ENCODE measurements at places on chromosomes 2 and 18. TPM values are rescaled to one million over a fixed set of nuclear protein-coding genes. Genes with fewer than 3 reads are reported as not detected.

The EPHA4 gene
- total RNA-seq = 3.9 TPM

GRCh38 chr2:241237047-241237446 is 48.6 kb downstream of the ANO7 start:
- no peak for DNase-seq

DNA sequence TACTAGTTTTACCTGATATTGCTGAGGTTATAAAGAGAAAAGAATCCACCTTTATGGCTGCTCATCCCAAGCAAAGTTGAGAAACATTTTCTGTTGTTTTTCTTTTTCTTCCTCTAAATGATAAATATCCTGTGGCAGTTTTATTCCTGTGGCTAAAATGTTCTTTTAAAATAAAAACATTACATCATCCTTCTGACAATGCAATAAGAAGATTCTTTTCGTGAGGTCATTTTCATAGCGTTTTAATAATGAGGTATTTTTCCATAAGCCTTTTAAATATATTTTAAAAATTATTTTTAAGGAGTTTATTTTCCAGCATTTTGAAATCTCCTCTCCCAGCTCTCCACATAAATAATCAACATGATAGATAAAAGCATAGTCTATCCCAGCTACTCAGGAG is 52.8 kb upstream of the EPB41L3 start:
- no peak for DNase-seq

- no peak for DNase-seq
These were observed 3.6 kb upstream of the MYOM1 start for GRCh38 chr18:3223356-3223755.

The POTEI gene
- total RNA-seq = not detected

The SLC9A4 gene
- not detected for total RNA-seq

DNA sequence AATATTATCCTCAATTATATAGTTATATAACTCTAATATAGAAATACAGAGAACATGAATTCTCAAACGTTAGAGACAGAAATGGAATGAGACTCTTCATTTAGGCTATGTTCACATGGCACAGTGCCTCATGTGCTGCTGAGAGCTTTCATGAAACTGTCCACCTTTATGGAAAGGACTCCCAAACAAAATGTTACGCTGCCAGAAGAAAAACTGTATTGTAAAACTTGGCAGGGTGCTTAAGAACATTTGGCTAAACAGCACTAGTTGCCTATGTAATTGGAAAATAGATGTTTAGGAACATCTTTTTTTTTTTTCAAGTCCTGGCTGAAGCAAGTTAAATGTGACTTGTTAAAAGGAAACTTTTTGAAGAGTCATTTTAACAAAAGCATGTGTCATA is 396.0 kb downstream of the ERBB4 start:
- DNase-seq = no peak

DNA sequence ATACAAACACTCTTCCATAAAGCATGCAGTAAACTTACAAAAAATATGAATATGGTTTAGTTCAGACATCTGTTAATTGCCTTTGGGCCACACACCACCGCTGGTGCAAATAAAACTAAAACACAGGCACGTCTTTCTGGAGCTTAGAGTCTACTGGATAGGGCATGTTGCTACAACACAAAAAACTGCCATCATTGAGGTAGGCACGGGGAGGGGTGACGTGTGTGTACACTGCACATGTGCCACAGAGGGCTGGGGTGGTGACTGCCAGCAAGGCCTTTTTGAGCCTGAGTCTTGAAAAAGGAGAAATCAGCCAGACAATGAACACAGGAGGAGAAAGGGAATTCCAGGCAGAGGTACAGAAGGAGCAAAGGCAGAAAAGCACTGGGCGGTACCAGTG is 5.1 kb downstream of the SERPINE2 start:
- DNase-seq = no peak

- DNase-seq = peak; percentile 43
These were observed 251.8 kb downstream of the MEIS1 start for GRCh38 chr2:66686755-66687154.

DNA sequence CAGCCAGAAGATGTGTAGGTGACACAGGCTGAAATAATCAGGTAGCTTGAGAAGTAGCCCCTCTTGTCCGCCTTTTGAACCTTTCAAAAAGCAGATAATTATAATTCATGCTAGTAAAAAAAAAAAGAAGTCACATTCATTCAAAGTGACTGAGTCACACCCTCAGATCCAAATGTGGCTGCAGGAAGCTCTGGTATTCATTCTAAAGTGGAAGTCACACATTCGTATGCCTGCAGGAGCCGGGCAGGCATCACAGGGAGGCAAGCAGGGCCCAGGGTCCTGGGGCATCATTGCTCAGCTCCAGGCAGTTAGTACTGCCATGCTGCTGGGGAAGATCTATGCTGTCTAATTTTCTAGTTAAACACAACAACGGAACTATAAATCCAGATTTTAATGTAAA is 21.7 kb upstream of the RAB11FIP5 start:
- no peak for DNase-seq

DNA sequence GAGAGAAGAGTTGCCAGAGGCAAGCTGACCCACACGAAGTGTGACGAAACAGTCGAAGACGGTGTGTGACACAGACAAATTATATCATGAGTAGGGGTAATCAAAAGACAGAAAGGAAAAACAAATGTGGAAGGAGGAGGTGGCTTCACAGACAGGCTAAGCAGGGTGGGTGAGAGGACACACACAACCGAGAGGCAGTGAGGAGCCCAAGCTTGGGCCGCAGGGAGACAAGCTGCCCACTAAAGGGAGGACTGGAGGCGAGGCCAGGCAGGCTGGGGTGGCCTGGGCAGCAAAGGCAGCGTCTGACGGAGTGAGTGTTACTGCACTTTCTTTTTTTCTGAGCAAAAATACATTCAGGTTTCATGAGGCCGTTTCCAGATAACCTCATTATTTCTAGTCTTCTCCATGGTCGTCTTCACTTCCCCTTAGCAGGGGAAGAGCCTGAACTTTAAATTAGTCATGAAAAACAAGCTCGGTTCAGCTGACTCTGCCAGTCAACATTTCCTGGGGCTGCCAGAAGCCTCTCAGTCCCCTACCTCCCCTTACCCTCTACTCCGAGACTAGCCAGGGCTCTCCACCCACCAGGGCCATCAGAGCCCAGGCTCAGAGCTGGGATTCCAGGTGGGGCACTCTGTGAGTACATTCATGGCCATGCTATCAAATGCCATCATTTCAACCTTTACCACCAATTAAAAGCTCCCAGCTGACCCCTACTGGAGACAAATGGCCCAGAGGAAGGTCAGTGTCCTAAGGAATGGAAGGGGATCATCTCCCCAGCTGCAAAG is 13.8 kb upstream of the ZFP36L2 start:
- DNase-seq = no peak

The DES gene
- 0.33 TPM for total RNA-seq

DNA sequence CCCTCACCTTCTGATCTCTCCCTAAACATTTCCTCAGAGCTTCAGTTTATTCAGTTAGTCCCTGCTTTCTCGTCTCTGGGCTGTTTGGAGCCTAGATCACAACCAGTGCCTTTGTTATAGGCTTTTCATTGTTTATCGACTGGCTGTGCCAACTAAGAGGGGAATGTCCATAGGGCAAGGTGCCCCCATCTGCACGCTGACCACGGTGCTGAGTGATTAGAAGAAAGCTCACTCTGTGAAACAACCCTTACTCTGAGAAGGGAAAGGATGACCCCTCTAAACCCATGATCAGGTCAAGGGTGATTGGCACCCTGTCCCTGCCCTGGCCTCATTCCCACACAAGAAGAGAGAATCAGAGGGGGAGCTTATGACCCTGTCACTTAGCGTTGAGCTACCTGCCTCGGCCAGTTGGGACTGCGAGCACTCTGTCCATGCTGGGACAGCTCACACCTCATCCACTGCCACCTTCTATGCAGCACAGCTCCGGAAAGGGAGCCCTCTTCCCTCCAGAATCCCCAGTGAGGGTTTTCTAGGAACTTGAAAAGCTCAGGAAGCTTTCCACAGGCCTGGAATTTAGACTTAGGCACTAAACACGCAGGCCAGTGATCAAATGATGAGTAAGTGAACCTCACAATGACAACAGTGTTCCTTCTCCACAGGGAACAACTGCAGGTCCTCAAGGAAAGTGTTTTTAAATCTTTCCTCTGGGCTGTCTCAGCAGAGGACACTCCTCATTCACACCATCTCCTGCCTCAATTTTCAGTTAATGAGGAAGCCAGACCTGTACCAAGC is 2.3 kb upstream of the ACTG2 start:
- DNase-seq = no peak

GRCh38 chr18:36041146-36041545 is 26.2 kb downstream of the RPRD1A start:
- DNase-seq = no peak

DNA sequence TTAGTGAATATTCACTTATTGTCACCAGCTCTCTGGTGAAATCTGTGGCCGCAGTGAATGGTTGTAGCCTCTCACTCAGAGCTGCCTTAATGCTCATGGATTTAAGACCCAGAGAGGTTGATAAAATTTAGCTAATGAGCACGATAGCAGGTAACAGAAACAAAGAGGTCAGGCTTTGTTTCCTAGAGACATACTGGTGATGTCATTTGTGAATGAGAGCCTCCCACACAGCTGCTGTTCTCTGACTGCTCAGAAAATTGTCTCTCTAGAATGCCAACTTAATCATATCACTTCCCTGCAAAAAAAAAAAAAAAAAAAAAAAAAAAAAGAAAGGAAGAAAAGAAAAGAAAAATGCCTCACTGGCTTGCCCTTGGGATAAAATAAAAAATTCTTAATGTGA is 411.7 kb upstream of the MYT1L start:
- peak; percentile 24 for DNase-seq

- no peak for DNase-seq
These were observed 44.7 kb downstream of the ITSN2 start for GRCh38 chr2:24315669-24316068.

DNA sequence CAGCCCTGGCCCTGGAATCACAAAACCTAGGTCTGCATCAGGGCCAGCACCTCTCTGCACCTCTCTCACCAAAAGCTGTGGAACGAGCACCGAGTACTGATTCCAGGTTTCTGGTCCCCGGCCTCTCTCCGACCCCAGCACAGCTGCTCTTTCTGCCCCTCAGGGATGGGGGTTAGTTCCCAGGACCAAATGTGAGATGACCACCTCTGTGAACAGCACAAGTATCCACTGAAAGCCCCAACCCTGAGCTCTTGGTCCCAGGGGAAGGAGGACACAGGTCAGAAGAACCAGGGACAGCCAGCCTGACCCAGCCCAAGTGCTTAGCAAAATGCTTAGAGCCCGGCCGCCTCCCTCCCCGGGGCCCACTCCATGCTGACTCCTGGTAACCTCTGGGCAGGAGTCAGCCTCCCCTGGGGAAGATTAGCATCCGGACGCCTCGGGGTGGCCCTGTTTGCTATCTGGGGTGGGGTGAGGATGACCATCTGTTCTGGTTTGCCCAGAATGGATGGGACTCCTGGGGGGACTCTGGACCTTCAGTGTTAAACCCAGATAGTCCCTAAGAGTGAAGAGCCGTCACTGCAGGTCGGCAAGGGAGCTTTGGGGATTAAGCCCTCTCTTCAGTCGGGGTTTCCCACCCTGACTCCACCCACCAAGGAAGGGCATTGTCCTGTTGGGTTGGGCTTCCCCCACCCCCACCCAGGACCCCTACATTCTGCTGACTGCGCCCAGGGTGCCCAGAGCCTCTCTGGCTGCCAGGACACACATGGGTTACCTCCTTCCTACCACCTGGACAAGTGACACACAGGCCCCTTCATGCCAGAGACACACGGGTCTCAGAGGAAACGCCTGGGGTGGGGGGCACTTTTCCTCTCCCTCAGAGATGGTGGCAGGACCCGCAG is 9.4 kb upstream of the GPR55 start:
- DNase-seq = no peak

DNA sequence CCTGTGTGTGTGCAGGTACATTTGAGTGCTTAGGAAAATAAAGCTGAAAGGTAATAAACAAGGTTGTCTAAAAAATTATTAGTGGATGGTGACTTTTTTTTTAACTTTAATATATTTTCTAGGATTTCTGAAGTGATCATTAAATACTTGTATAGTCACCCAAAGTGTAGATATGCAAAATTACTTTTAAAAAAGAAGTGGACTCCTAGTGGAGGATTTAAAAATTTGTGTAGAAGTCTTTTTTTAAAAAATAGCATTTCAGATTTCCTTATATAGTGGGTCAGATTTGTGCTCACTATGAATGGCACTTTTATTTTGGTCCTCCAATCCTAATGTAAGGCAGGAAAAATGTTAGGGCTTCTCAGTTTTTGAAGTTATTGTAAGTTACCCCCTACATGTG is 3.9 kb downstream of the GORASP2 start:
- DNase-seq = no peak

GRCh38 chr2:88642278-88642677 is 15.0 kb upstream of the EIF2AK3 start:
- no peak for DNase-seq

DNA sequence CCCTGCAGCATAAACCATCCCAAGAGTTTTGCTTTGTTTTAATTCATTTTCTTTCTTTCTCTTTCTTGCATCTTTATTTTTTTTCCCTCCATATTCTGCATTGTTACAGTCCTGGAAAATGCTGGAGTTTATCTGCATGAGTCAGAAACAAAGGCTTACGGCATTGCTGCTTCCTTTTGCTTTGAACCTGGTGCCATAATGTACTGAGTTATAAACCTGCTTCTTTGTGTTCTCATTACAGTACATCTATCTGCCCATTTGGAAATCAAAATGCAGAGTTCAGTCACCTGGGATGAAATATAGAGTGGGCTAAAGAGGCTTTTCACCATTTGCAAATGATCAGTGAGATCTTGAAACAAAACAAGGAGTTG is 1009.2 kb upstream of the FANCL start:
- DNase-seq = peak; percentile 1

DNA sequence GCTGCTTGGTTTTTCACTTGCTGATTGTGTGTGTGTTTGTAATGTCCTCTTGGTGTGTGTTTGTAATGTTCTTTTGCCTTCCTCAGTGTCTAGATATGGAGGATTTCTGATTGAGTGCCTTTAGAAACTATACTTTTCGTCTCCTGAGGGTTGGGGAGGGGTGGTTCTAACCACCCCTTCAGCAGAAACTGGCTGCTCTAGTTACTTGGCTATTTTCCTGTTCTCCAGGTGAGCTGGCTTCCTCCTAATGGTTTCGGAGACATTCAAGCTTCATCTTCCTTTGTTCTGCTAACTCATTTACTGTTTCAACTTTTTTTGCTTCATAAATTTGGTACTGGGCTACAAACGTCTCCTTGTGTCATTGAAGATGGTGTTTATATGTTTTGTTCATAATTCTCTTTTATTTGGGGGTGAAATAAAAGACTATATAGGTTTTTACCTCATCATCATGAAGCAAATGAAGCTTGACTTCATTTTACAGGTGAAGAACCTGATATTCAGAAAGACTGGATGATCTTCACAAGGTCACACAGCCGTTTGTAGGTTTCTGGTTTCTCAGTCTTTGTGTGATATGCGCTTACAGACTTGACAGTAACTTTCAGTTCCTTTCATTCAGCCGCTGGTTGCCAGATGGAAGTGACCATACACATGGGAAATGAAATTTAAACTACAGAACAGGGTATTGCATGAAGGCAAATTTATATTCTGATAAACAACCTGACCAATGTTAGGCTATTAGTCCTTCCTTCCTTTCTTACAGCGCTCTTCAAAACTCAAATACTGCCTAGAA is 238.5 kb downstream of the GALR1 start:
- DNase-seq = no peak

DNA sequence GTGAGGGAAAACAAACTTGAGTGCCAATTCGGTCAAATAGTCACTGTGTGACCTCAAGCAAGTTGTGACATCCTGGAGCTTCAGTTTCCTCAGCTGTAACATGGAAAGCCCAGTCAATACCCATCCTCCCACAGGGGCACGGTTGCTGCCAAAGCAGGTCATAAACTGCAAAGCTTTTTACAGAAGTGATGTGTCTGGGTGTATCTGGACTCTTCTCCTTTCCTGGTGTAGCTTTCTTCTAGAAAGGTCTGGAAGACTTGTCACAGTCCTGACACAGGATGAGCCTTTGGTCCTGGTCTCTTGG is 4.2 kb upstream of the AFF3 start:
- no peak for DNase-seq
